ENCODE measurements at places on chromosomes 5 and 9.

GRCh38 chr5:52466113-52466512 is 321.6 kb upstream of the ITGA1 start:
- no peak for DNase-seq

GRCh38 chr5:34737731-34738130 is 81.6 kb downstream of the RAI14 start:
- no peak for DNase-seq

DNA sequence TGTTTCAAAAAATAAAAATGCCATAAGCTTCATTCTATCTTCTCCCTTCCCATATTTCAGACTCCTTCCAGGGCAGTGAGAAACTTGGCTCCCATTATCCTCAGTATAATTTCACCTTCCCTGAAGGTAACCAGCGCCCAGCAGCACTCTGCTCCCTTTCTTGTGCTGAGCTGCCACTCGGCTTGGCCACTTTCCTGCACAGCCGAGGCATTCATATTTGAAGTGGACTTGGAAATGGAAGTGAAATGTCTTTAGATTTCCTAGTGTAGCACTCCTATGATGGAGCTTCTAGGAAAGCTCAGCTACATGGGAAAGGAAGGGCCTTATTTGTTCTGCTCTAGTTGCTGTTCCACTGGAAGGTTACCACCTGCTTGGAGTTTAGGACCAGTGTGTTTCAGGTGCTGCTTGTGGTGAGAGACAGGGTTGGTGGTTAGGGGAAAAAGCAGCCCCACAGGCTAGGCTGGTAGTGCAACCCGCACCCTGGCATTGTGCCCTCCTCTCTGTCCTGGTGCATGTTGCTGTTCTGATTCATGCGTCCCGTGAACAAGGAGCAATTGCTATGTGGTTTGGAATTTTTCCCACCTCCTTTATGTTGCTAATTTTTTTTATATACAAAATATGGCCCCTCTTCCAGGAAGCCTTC is 53.8 kb downstream of the RAD23B start:
- no peak for DNase-seq

DNA sequence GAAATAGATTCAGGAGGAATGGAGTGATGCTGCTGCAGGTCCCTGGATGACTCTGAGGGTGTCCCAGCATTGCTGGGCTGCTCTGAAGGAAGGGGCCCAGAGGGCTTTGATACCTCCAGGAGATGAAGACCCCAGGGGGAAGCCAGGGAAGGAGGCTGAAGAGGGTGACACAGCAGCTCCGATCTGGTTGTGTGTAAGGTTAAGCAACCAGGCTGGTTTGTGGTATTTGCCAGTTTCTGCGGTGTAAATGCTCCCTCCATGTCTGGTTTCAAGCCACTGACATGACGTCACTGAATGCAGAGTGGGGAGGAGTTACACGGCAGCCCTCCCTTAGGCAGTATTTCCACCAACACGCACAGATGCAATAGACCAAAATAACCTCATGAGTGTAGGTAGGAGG is 40.0 kb upstream of the ORM1 start:
- DNase-seq, result no peak

DNA sequence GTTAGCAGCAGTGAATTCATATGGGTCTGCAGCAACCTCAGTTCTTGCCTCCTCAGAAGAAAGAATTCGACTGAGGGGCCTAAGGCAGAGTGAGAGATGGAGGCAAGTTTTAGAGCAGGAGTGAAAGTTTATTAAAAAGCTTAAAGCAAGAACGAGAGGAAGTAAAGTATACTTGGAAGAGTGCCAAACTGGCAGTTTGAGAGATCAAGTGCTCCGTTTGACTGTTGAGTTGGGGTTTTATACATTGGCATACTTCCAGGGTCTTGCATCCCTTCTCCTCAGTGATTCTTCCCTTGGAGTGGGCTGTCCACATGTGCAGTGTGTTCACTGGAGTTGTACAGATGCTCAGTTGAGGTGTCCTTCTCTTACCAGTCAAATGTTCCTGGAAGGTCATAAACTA is 203.6 kb downstream of the SPATA31D1 start:
- peak; percentile 8 for DNase-seq

DNA sequence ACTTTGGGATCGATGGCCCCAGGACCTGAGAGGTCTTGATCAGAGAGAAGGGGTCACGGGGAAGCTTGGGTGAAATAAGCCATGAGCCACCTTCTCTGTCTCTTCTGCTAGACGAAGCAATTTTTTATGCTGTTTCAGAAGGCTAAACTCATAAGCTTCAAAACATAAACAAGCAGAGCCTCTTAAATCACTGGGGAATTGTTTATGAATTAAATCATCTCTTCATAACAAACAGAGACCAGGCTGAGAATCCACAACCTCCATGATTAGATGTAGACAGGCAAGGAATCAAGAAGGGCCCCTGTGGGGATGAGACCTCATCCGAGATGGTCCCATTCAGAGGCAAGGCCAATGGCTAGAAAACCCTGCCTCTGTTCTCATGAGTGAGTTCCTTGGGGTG is 21.7 kb upstream of the TCOF1 start:
- no peak for DNase-seq

All from NCI-H524 (cell line).